ENCODE measurements at places on chromosomes 16 and 17.

- DNase-seq, result no peak
Measured at GRCh38 chr17:82740906-82741759, 5.7 kb downstream of the FN3K start.

GRCh38 chr17:6453279-6454024, 9.2 kb downstream of the PIMREG start:
- no peak for DNase-seq

DNA sequence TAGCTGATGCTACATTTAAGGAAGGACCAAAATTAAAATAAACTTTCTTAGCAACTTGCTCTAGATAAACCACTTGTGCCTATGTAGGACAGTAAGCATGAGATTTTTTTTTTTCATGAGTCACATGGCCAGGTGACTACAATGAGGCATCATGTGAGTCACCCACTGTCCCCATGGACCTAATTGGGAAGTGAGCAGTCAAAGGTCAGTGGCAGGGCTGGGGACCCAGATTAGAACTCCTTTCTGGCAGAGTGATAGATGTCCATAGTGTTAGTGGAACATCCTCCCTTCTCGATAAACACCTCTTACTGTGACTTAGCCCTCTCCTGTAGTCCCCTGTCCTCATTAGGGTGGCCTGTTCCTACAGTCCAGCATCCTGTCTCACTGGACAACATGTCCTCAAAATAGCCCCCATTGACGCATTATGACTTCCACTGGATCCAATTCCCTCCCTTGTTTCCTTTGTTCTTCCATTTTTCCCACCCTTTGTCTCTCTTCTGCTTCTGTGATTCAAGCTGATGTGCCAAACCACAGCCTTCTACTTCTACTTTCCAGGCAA, 12.4 kb downstream of the ITGB3 start:
- no peak for DNase-seq

- DNase-seq, result no peak
Measured at GRCh38 chr16:72679856-72680255, 368.1 kb downstream of the ZFHX3 start.
